ENCODE measurements at places on chromosomes 11 and 22.

DNA sequence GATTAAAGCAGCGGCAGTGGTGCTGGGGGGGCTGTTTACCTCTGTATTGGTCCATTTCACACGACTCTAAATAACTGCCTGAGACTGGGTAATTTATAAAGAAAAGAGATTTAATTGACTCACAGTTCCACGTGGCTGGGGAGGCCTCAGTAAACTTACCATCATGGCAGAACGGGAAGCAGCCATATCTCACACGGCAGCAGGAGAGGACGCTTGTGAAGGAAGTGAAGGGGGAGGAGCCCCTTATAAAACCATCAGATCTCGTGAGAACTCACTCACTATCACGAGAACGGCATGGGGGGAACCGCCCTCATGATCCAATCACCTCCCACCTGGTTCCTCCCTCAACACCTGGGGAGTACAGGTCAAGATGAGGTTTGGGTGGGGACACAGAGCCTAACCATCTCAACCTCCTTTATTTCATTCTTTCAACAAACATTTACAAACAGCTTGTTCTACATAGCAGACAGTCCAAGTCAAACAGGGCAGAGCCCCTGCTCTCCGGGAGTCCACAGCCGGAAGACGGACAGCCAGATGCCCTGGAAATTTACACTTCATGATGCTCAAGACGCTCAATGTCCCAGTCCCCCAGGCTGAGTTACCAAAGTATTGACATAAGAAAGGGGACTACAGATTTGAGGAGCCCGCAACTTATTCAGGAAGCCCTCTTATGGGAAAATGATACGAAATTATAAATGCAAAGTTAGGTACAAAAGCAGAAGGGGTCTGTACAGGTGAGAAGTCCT is 26.3 kb upstream of the HMGXB4 start:
- DNase-seq, result no peak

DNA sequence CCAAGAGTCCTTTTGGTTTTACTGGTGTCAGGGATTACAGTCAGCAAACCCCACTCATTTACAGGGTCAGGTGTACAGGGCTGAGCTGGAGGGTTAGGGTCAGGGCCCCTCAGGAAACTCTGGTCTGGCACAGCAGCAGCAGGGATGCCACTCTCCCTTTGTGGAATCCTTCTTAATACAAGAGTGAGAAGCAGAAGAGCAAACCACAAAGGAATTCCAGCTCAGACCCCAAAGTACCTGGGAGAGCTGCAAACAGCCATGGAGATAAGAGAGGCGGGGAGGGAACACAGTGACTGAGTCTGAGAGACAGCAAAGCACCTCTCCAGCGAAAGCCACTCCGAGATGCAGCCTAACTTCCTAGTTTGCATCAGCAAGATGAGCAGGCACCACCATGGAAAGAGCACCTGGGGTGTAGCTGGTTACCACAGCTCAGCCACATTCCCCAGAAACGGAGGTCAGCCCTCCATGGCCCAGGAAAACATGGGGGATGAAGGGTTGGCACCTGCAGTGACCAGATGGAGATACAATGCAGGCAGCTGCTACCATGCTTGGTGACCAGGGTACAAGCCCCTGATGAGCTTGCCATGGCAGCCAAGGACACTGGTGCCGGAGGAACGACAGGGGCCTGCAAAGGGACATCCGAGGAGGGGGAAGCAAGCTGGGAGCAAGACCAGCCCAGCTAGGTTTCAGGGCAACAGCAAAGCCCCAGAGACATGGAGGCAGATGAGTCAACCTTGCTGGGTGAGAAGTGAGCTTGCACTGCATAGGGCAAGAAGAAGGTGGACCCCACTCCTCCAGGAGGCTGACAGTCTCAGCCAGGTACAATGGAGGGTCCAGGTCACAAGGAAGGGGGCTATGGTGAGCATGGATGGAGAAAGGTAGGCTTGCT is 3.9 kb downstream of the BET1L start:
- DNase-seq, result peak; percentile 53

GRCh38 chr11:49221112-49221511 is 12.7 kb upstream of the FOLH1 start:
- no peak for DNase-seq

DNA sequence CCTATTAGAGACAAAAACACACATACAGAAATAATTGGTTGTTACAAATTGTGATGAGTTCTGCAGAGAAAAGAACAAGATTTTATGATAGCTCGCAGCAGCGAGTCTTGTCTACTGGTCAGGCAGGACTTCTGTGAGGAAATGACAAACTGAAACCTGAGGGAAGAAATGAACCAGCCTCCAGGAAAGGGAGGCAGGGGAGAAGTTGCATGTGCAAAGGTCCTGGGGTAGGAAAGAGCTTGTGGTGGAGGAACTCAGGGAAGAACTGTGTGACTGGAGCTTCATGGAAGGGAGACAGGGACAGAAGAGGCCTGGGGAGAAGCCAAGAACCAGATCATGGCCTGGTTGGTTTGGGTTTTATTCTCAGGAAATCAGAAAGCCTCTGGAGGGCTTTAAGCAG is 9.2 kb upstream of the RAB1B start:
- DNase-seq, result no peak

DNA sequence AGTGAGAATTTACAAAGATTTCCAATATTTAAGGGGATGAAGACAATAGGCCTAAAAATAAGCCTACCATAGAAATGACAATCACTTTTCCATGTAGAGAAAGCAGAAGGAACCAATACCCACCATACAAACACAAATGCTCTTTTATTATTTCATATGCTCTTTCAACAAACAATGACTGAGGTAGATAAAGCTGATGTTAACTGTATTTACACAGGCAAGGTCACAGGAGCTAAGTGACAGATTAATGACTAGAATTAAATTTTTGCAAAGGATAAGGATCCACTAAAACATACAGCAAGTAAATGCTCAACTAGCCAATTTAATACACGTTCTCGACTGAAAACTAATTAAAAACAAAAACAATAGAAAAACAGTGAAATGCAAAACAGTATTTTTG is 34.2 kb downstream of the PICALM start:
- no peak for DNase-seq

DNA sequence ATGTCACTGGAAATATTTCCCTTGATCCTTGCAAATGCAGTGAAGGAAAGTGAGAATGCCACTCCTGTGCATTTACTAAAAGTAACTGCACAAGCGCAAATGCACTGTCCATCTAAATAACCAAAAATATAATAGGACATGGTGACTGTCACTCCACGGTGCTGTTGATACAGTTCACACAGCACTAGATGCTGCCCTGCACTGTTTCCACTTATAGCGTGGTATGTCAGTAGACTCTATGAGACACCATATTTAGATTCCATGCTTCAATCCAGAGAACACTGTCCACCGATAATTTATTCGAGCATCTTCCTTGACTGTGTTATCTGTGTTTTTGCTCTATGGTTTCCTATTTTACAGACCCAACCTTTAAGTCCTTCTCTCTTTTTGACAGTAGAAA is 125.8 kb downstream of the MAML2 start:
- no peak for DNase-seq

- DNase-seq, result no peak
Observed at GRCh38 chr22:44777364-44777755, 25.0 kb downstream of the ARHGAP8 start.

DNA sequence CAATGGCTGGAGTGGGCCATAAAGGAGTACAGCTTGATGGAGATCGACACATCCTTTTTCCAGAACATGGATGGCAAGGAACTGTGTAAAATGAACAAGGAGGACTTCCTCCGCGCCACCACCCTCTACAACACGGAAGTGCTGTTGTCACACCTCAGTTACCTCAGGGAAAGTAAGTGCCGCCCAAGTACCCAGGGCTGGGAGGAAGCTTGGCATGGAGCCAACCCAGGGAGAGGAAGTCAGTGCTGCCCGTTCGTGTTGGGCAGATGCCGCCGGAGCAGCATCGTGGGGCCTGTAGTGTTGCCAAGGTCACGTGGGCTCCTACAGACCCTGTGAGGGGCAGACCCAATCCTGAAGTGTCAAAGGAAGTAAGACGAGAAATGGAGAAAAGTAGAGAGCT is 78.9 kb downstream of the FLI1 start:
- no peak for DNase-seq

GRCh38 chr11:93719310-93719709 is 22.0 kb downstream of the TAF1D start:
- no peak for DNase-seq

GRCh38 chr11:80365980-80366379 is 925.1 kb upstream of the TENM4 start:
- DNase-seq, result no peak

DNA sequence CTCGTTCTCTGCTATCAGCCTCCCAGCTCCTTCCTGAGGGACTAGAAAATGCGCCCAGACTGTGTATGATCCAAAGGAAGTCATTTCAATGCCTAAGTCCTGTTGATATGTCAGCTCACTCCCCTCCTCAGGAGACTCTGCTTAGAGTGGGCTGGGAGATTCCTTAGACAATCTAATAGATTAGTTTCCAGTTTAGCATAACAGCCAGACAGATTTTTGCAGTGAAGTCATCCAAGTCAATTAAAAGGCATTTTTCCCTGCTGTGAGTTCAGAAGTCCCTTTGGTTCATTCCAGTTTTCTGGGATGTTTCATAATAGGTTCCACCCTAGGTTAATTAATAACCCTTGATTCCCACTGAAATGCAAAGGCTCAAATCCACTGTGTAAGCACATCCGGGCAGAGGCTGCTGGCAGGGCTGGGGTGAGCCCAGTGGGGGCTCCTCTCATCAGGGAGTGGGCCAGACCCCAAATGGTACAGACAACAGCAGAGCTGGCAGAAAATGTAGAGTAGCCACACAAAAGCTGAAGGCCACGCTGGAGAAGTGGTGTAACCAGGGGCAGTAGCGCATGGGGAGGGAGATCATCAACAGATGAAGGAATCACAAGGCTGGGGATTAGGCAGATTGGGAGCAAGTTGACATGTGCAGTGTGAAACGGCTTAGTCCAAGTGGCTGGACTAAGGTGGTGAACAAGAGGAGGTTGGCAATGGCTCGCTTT is 90.6 kb downstream of the SYN3 start:
- no peak for DNase-seq

DNA sequence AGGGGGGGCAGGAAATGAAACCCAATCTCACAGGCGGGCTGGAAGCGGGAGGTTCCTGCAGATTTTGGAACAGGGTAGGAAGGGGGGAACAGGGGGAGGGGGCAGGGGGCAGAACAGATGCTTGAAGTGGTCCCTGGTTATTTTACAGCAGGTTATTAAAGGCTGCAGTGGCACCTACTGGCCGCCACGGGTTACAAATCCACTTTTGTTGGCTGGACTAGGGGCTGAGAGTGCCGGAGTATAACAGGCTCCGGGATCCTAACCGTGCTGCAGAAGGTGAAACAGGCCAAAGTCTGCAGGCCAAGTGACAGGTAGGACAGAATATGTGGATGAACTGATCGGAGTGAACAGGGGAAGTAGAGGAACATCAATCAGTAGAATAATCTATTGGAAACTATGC is 2.5 kb downstream of the ROBO3 start:
- DNase-seq, result no peak

DNA sequence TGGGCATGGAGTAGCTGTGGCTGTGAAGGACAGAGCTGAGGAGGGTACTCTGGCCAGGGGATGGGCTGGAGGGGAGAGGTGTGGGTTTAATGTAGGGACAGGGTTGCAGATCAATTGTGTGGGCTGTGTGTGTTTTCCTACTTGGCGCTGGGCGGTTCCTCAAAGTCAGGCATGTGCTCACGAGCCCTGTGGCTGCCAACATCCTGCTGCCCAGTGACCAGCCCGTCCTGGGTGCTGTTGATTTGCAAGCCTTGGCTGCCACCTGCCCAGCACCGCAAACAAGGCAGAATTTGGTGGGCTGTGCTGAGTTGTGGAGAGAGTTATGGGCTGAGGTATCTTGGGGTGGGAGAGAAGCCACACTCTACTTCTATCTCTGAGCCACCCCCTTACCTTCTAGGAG is 69.2 kb downstream of the SCN3B start:
- DNase-seq, result no peak

- no peak for DNase-seq
Observed at GRCh38 chr22:19111140-19111539, 11.1 kb downstream of the DGCR2 start.

- no peak for DNase-seq
Observed at GRCh38 chr11:113725913-113726312, 19.8 kb upstream of the TMPRSS5 start.

DNA sequence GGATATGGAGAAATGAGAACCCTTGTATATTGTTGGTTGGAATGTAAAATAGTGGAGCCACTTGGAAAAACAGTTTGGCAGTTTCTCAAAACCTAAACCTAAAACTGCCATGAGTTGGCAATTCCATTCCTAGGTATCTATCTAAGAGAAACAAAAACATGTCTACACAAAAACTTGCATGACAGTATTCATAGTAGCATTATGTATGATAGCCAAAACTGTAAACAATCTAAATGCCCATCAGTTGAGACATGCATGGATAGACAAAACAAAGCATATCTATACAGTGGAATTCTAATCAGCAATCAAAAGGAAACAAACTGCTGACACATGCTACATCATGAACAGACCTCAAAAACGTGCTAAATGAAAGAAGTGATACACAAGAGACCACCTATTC is 34.9 kb downstream of the TRAF6 start:
- no peak for DNase-seq

DNA sequence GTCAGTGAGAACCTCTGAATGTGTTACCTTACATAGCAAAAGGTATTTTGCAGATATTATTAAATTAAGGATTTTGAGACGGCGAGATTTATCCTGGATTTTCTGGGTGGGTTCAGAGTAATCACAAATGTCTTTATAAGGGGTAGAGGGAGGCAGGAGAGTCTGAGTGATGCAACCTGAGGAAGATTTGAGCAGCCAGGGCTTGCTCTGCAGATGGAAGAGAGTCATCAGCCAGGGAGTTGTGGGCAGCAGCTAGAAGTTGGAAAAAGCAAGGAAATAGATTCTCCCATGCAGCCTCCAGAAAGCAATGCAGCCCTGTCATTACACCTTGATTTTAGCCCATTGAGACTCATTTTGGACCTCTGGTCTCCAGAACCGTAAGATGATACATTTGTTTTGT is 4.1 kb upstream of the WDR74 start:
- DNase-seq, result no peak

GRCh38 chr22:29125443-29125778 is 52.6 kb downstream of the KREMEN1 start:
- no peak for DNase-seq

- no peak for DNase-seq
Observed at GRCh38 chr11:119803726-119804294, 74.8 kb upstream of the NECTIN1 start.

Measured in posterior cingulate gyrus (tissue), 11 donors.